Astrocyte (in vitro differentiated cells and primary cell): ENCODE measurements at places on chromosomes 6 and 20.

GRCh38 chr6:36949636-36950035, 4.9 kb upstream of the PI16 start:
- DNase-seq, result peak; percentile 66

GRCh38 chr6:53426667-53427270, 78.0 kb upstream of the ELOVL5 start:
- DNase-seq, result no peak

DNA sequence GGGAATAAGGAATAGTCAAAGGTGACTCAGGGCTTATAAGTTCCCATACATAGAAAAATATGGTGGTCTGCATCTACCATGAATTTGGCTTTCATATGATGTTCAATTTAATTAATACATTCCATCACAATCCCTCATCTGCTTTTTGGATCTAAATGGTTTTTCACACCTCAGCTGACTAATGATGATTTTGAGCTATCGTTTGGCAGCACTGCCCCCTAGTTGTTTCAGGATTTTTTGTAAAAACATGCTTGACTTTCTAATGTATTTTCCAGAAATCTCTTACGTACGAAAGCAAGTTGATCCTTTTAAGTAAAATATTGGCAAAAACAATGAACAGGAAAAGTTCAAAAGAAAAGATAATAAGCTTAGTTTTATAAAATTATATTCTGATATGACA, 408.6 kb upstream of the ADGRB3 start:
- no peak for DNase-seq

DNA sequence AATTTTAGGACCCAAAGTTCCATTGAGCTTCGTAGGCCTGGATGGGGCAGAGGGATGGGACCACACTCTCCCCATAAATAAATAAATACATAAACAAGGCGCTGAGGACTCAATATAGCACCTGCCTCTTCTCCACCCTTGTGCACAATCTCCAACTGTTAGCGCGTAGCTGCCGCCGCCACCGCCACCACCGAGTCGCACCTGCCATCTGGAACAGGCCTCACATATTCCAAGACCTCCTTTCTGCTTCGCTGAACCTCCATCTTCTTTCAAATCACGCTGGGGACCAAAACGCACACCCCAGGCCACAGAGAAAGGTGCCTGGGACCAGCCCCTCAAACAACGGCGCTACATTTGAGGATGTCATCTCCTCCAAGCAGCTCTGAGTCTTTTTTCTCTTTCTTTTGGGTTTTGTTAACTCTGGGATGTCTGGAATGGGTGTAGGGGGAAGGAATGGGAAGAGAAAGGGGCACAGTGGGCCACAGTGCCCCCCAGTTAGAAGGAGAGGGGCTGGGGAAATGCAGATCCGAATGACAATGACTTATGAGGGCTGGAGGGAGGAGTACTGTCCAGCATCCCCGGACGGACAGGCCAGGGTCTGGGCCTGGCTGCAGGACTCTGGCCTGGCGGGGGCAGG, 49.7 kb downstream of the NOL4L start:
- no peak for DNase-seq

GRCh38 chr6:46993846-46994245, 48.3 kb downstream of the ADGRF1 start:
- DNase-seq, result peak; percentile 99

DNA sequence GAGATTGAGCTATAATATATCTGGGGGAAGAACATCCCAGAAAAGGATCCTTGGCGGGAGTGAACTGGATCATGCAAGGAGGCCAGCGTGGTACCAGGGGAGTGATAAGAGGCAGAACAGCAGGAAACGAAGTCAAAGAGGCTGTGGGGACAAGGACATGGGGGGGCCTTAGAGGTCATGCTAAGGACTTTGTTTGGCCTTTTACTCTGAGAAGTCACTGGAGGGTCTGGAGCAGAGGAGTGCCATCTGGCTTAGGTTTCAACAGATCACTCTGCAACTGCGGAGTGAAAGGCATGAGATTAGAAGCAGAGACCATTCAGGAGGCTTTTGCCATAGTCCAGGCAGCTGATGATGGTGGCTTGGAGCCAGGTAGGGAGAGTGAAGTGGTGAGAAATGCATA, 24.3 kb downstream of the MRAP2 start:
- DNase-seq, result no peak

DNA sequence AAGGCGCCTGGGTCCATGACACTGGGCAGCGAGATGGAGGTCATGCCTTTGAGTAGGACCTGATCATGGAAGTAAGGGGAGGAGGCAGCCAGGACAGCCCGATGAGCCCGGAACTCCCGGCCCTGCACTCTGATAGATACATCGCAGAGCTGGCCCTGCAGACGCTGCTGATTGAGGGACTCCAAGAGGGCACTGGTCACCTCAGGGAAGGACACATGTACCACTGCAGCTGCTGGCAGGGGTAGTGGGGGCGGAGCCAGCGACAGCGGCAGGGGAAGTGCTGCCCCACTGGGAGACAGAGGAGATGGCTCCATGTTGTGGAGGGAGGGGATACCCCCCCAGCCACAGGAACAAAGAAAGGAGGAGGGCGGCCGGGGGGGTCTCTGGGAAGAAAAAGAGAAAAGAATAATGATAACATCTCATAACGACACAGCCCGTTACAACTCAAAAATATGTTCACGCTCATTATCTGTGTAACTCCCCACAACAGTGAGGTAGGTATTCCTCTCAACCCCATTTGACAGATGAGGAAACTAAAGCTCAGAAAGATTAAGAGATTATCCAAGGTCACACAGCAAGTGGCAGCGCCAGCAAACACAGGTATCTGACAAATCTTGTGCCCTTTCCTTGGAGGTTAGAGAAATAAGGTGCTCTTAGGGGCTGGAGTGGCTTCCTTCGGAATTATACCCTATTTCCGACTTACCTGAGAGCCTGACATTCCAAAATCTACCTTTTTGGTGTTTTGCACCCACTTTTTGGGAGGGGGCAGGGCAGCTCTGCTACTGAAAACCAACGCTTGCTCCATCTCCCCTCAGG, 733 bp downstream of the ZBTB22 start:
- DNase-seq, result no peak

DNA sequence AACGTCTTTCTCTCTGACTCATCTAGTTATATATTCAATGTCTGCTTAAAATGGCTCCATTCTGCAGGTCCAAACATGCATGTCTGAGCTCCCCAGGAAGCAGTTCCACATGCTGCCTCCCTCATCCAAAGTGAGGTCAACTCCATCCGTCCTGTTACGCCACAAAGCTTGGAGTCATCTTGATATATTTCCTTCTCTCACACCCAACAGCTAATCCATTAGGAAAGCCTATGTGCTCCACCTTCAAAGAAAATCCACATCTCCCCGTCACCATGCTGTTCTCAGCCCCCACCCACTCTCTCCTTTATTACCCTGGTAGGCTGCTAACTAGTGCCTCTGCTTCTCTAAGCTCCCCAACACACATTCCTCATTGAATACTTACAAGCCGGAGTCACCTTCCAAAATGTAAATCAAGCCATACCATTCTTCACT, 130.2 kb upstream of the SYNDIG1 start:
- no peak for DNase-seq
